Thyroid gland (tissue), 4 donors: ENCODE measurements at places on chromosomes 3 and 15. TPM values are rescaled to one million over a fixed set of nuclear protein-coding genes. Genes with fewer than 3 reads are reported as not detected.

Gene ANKDD1A
- total RNA-seq: 5.8 TPM

GRCh38 chr3:147675761-147676160, 266.6 kb downstream of the ZIC1 start:
- H3K4me3 ChIP-seq: no peak overlapping the region
- no peak overlapping the region for H3K27ac ChIP-seq
- no peaks in the 10 kb centered on the region for H3K27me3 ChIP-seq
- H3K4me1 ChIP-seq: no peaks in the 10 kb centered on the region
- DNase-seq: no peak
- H3K36me3 ChIP-seq: no peaks in the 10 kb centered on the region

DNA sequence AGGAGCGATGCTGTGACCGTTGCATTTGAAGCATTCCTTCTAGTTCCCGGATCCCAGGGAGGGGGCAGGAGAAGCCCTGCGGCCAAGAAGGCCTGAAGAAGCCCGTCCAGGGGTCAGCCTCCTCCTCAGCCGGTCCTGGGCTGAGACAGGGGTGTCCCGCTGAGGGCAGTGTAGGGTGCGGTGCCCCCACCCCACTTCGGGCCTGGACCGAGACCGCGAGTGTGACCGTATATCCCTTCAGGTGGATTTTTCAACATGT, 2.8 kb downstream of the OCA2 start:
- H3K36me3 ChIP-seq: no peaks in the 10 kb centered on the region
- peak overlapping the region; percentile 86 for H3K27ac ChIP-seq
- peaks cover 43% of the 10 kb centered on the region for H3K4me1 ChIP-seq
- no peak for DNase-seq
- H3K27me3 ChIP-seq: no peaks in the 10 kb centered on the region

DNA sequence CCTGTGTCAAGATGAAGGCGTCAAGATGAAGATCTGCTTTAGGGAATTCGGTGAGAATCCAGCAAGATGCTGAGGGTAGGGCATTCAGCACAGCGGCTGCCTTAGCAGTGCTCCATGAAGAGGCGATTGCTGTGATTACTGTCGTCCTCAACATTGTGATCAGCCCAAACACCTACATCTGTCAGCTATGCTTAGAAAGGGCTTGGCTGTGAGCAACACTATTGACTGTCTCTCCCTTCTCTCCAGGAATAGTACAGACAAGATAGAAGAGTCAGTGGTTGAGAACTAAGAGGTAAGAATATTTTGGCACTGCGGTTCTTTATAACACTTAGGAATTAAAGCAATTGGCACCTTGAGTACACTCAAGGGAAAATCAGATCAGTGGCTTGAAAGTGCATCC, 91.3 kb downstream of the THBS1 start:
- no peak for DNase-seq
- H3K27ac ChIP-seq: no peak overlapping the region
- H3K4me3 ChIP-seq: no peak overlapping the region
- no peaks in the 10 kb centered on the region for H3K27me3 ChIP-seq
- H3K36me3 ChIP-seq: no peaks in the 10 kb centered on the region

Gene SKOR1
- 0.49 TPM for total RNA-seq

GRCh38 chr3:89414270-89414669, 306.8 kb downstream of the EPHA3 start:
- H3K4me3 ChIP-seq: no peak overlapping the region
- no peaks in the 10 kb centered on the region for H3K4me1 ChIP-seq
- H3K36me3 ChIP-seq: no peaks in the 10 kb centered on the region
- H3K27me3 ChIP-seq: no peaks in the 10 kb centered on the region
- H3K27ac ChIP-seq: no peak overlapping the region

GRCh38 chr3:14570864-14571263, 30.7 kb upstream of the GRIP2 start:
- H3K27ac ChIP-seq: no peak overlapping the region
- H3K4me1 ChIP-seq: no peaks in the 10 kb centered on the region
- no peak overlapping the region for H3K4me3 ChIP-seq

GRCh38 chr3:101687142-101687931, 819 bp upstream of the RPL24 start:
- H3K4me1 ChIP-seq: peaks cover 34% of the 10 kb centered on the region
- DNase-seq: no peak
- peak overlapping the region; percentile 99 for H3K4me3 ChIP-seq
- H3K36me3 ChIP-seq: peaks cover 12% of the 10 kb centered on the region

- H3K4me1 ChIP-seq: no peaks in the 10 kb centered on the region
- H3K36me3 ChIP-seq: no peaks in the 10 kb centered on the region
- no peak overlapping the region for H3K4me3 ChIP-seq
- peaks cover 3% of the 10 kb centered on the region for H3K27me3 ChIP-seq
Measured at GRCh38 chr3:66997560-66998112, 471 bp upstream of the KBTBD8 start.

GRCh38 chr3:46673151-46674030, 20.1 kb downstream of the ALS2CL start:
- H3K4me3 ChIP-seq: no peak overlapping the region
- no peaks in the 10 kb centered on the region for H3K4me1 ChIP-seq
- H3K27ac ChIP-seq: no peak overlapping the region
- no peaks in the 10 kb centered on the region for H3K27me3 ChIP-seq
- peaks cover 18% of the 10 kb centered on the region for H3K36me3 ChIP-seq
- no peak for DNase-seq

DNA sequence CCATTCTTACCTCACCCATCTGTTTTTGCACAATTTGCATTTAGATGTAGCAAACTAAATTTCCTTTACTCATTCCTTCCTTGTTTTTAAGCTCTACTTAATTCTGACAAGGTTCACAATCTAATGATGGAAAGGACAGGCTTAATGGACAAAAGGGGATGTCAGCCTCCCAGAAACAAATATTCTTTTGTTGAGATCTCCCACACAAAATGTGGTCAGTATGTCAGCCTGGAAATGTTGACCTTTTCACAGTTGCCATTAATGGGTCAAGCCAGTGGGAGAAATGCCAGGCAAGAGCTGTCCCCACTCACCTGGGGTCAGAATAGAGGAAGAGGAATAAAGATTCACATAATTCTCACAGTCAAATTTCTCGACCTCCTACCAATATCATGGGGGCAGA, 27.0 kb downstream of the WWTR1 start:
- DNase-seq: no peak
- H3K27ac ChIP-seq: no peak overlapping the region
- H3K36me3 ChIP-seq: no peaks in the 10 kb centered on the region
- H3K27me3 ChIP-seq: no peaks in the 10 kb centered on the region

GRCh38 chr3:112958811-112959560, 15.9 kb downstream of the CD200R1 start:
- no peaks in the 10 kb centered on the region for H3K27me3 ChIP-seq
- H3K36me3 ChIP-seq: no peaks in the 10 kb centered on the region
- DNase-seq: no peak
- H3K4me1 ChIP-seq: no peaks in the 10 kb centered on the region

- no peak overlapping the region for H3K4me3 ChIP-seq
- no peaks in the 10 kb centered on the region for H3K36me3 ChIP-seq
- no peaks in the 10 kb centered on the region for H3K27me3 ChIP-seq
- no peak for DNase-seq
Measured at GRCh38 chr3:183500981-183501704, 54.4 kb downstream of the KLHL6 start.

DNA sequence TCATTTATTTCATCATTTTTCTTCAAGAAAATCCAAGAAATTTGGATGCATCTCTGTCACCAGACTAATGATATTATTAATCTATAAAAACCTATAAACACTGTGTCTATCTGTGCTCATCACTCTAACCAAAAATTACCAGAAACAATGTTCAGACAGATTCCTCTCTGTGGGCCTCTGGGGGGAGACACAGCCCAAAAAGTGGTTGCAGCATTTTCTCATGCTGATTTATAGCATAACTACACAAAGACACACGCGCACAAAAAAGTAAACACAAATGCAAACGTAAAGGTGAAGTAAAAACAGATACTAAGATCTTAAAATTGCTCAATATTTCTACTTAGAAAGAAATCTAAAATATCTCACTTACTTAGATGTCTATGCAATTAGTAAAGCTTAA, 976.0 kb downstream of the GBE1 start:
- no peaks in the 10 kb centered on the region for H3K27me3 ChIP-seq
- no peak for DNase-seq
- no peaks in the 10 kb centered on the region for H3K36me3 ChIP-seq
- no peaks in the 10 kb centered on the region for H3K4me1 ChIP-seq

DNA sequence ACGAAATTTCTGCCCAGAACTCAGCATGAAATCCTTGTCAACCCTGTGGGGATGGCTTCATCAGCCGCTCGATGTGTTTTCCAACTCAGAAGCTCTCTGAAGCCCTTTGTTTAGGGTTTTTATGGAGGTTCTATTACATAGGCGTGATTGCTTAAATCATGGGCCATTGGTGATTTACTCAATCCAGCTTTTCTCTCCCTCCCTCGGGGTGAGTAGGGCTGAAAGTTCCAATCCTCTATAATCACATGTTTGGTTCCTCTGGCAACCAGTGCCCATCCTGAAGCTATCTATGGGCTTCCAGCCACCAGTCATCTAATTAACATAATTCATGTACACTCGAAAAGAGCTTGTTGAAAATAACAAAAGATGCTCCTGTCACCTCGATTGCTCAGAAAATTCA, 51.6 kb downstream of the GATM start:
- no peaks in the 10 kb centered on the region for H3K36me3 ChIP-seq
- H3K4me1 ChIP-seq: no peaks in the 10 kb centered on the region
- DNase-seq: no peak
- no peak overlapping the region for H3K4me3 ChIP-seq

DNA sequence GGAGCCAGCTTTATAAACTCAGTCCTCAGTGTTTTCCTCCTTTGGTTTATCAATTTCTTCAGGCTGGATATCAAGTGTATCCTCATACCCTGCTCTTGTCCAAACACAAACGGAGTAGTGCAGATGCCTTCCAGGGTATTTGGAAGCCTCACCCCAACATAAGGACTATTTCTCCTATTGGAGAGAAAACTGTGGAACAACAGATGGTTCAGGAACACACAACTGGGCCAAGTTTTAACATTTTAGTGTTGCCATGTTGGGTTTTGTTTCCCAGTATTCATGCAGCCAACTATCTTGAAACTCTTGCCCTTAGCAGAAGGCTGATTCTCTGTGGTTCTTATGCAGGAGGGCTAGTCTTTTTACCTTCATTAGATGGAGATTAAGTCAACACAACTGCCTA, 398.1 kb downstream of the GABRB3 start:
- H3K36me3 ChIP-seq: no peaks in the 10 kb centered on the region
- no peak overlapping the region for H3K27ac ChIP-seq
- no peaks in the 10 kb centered on the region for H3K4me1 ChIP-seq
- DNase-seq: no peak
- no peaks in the 10 kb centered on the region for H3K27me3 ChIP-seq

DNA sequence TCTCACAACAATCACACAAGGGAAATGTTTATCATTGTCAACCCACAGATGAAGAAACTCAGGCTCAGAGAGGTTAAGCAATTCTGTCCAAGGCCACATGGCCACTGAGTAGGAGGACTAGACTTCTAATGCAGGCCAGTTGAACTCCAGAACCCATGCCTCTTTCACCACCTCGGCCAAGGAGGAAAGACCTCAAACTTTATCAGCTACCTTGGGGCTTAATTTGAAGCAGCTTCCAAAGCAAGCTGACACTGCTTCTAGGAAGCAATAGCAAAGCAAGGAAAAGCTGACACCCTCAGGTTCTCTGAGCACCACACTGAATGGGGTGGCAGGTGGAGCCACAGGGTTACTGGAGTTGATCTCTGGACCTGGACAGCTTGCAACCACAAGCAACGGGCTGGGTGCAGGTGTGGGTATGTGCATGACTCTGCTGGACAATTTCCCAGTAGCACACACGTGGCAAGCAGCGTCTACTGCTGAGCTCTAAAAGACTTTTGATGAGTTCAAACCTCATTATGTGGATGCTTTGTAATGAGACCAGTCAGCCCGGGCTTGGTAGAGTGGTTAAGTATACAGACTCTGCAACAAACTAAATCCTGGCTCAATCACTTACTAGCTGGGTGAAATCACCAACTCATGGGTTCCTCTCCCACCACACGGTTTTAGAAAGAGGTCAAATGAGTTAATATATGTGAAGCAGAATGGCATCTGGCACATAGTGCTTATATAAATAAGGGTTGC, 23.1 kb downstream of the CCNL1 start:
- H3K27ac ChIP-seq: peak overlapping the region; percentile 70
- peaks cover 27% of the 10 kb centered on the region for H3K4me1 ChIP-seq
- DNase-seq: peak; percentile 75
- no peaks in the 10 kb centered on the region for H3K36me3 ChIP-seq
- no peak overlapping the region for H3K4me3 ChIP-seq

Gene OR5K2
- not detected for total RNA-seq

- no peaks in the 10 kb centered on the region for H3K4me1 ChIP-seq
- DNase-seq: no peak
Measured at GRCh38 chr3:169998668-169999131, 32.1 kb downstream of the SEC62 start.

- no peaks in the 10 kb centered on the region for H3K36me3 ChIP-seq
- H3K4me1 ChIP-seq: no peaks in the 10 kb centered on the region
- no peaks in the 10 kb centered on the region for H3K27me3 ChIP-seq
- H3K4me3 ChIP-seq: no peak overlapping the region
Measured at GRCh38 chr15:57340682-57341259, 35.5 kb upstream of the CGNL1 start.

Gene COL6A5
- not detected for total RNA-seq

Gene LMAN1L
- total RNA-seq: not detected

DNA sequence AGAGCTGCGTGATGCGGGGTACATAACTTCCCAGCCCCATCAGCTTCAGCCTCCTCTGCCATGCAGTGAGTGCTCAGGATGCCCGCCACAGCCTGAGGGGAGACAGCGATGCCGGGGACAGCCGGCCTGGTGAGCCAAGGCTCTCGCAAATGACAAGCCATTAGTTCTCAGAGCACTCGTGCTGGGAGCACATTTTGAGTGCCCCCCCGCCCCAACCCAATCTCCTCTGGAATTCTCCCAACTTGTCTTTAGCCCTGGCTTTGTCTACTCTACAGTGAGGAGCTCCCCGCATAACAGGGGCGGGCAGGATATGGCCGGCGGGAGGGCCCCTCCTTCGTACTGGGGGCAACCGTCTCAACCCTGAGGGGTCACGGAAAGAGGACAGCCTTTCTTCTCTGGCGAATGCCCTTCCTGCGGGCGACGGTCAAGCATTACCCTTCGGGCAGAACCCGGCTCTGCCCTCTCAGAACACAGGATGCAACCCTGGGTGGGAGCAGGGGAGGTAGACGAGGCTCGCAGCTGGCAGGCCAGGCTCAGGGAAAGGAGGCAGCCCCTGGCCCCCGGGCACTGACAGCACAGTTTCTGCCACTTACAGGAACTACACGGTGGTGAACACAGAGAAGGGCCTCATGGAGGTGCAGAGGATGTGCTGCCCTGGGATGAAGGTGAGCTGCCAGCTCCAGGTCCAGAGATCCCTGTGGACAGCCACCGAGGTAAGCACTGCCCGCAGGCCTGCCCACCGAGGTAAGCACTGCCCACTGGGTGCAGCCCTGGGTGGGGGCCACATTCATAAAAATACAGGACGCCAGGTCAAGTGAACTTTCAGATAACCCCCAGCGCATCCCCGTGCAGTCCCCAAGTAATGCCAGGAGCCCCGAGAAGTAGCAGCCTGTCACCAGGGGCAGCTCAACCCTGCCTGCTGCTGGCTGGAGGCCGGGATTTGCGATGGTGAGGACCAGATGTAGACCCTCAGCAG, 141.7 kb downstream of the LRRK1 start:
- no peak for DNase-seq
- H3K27ac ChIP-seq: no peak overlapping the region
